ENCODE measurements at places on chromosomes 13 and 19. TPM values are rescaled to one million over a fixed set of nuclear protein-coding genes. Genes with fewer than 3 reads are reported as not detected.

RNF225 gene
- not detected for total RNA-seq

ESD gene
- total RNA-seq, result 172 TPM

ZIC2 gene
- total RNA-seq, result not detected

COX7A1 gene
- not detected for total RNA-seq

CBARP gene
- total RNA-seq, result 4.6 TPM

TNNI3 gene
- total RNA-seq, result 0.26 TPM

FFAR3 gene
- total RNA-seq, result not detected

EDDM13 gene
- not detected for total RNA-seq

ADAMTSL5 gene
- 0.75 TPM for total RNA-seq

ODAD3 gene
- total RNA-seq, result 0.75 TPM

CYP2F1 gene
- not detected for total RNA-seq

ZSCAN1 gene
- not detected for total RNA-seq

- no peak for DNase-seq
These were observed 880 bp downstream of the FGF9 start for GRCh38 chr13:21671620-21672286.

- DNase-seq, result peak; percentile 61
These were observed 193.7 kb upstream of the RXFP2 start for GRCh38 chr13:31545616-31546015.

GRCh38 chr13:107669391-107669993, 545.8 kb downstream of the LIG4 start:
- DNase-seq, result no peak

GRCh38 chr19:3721131-3721886, 13.1 kb downstream of the TJP3 start:
- DNase-seq, result peak; percentile 71

GRCh38 chr13:91242652-91243051, 104.8 kb upstream of the MIR17HG start:
- DNase-seq, result peak; percentile 7

GRCh38 chr13:79710376-79710775, 229.4 kb downstream of the NDFIP2 start:
- DNase-seq, result peak; percentile 42

DNA sequence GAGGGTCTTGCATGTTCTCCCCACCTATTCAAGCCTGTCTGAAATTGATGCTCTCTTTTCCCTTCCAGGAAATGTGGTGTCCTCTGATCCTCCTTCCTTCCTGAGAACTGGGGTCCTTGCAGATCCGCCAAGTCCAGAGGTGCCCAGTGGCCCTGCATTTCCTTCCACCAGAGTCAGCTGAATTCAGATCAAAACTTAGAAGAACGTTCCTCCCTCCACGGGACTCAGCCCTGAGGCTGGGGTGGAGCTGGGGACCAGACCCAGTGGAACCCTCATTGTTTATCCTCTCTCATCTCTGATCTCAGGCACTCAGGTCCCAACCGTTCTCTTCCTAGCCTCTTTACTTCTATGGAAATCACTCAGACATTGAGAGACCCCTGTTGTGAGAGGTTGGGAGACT, 477.3 kb downstream of the TSHZ3 start:
- DNase-seq, result no peak

GRCh38 chr19:38020311-38020710, 113.3 kb downstream of the SIPA1L3 start:
- DNase-seq, result no peak

- DNase-seq, result peak; percentile 44
These were observed 125.2 kb downstream of the LMO7 start for GRCh38 chr13:75761369-75761768.

DNA sequence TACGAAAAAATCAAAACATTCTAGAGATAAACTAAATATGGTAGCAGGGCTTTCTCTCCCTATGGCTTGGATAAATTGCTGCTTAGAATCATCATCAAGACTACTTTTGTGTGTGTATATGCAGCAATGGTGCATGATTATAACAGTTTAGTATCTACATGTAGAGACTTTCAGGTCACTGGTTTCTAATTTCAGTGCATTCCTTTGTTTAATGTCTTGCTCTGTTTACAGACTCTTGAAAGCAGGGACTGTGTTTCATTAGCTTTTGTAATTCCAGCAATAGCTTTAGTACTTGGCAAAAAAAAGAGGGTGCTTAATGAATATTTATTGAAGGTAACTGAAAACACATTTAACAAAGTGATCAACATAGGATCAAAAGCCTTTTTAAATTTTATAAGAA, 420.7 kb downstream of the PCDH9 start:
- no peak for DNase-seq

DNA sequence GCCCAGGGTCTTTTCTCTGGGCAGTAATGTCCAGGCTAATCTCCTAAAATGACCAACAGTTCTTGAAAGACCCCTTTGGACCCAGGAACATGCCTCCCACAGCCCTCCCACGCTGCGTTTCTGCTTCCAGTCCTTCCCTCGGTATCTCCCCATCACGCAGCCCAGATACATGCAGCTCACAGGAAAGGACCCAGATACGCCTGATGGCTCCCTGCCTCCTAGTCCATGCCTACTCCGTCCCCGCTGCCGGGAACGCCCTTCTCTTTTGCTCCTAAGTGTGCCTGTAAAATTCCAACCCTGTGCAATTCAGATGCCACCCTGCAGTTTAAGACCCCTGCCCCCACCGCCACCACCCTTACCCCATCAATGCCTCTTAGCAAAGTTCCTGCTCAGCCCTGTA, 778 bp downstream of the MUC16 start:
- no peak for DNase-seq
